GM23248 (cell line): ENCODE measurements at places on chromosomes 2 and 18. TPM values are rescaled to one million over a fixed set of nuclear protein-coding genes. Genes with fewer than 3 reads are reported as not detected.
A peak's percentile ranks its signal among the peaks of the same experiment; 100 is the strongest.

- DNase-seq: no peak
These were observed 626.7 kb downstream of the BCL11A start for GRCh38 chr2:59926731-59927130.

- DNase-seq: no peak
These were observed 178.6 kb downstream of the MYCN start for GRCh38 chr2:16118611-16119590.

DNA sequence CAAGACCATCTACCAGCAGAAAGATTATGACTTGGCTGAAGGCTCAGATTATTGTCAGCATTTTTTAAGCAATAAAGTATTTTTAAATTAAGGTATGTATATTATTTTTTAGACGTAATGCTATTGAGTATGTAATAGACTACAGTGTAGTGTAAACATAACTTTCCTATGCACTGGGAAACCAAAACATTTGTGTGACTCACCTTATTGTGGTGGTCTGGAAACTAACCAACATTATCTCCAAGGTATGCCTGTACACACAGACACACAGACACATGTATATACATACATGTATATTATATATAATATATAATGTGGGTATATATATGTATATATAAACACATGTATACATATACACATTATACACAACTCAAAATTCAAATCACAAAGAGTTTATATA is 9.1 kb upstream of the TMEFF2 start:
- no peak for DNase-seq

GRCh38 chr2:60819155-60819862 is 62.1 kb upstream of the REL start:
- DNase-seq: no peak

DNA sequence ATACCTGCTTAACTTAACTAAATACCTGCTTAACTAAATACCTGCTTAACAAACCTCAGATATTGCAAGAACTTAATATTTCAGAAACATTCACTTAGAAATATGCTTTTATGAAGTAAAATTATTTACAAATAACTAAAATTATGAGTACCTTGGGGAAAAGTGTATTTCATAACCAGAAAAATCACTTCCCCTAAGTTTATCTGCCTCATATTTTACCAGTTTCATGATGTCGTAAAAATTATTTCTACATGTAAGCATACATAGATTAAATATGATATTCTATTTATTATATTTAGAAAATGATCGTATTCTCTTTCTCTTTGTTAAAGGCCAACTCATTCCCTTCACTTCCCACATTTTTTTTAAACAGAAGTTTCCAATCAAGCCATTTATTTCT is 41.5 kb upstream of the DSC1 start:
- no peak for DNase-seq

GRCh38 chr2:38586931-38587330 is 15.8 kb downstream of the HNRNPLL start:
- peak; percentile 18 for DNase-seq

GRCh38 chr2:163771596-163771995 is 35.8 kb upstream of the FIGN start:
- no peak for DNase-seq

DNA sequence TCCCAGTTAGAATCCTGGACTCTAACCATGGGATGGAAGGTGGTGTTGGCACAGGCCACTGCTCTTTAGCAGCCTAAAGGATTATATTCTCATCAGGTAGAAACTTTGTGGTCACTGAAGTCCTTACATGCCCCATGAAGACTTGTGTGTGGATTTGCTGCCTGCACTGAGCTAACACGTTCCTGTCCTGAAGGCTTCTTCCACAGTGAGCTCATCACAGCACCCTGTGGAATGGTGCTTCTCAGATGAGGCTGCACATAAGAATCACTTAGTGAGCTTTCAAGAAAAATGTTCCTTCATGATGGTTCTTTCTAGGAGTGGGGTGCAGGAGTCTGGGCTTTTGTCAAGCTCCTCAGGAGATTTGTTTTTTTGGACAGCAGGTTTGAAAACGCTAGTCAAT is 26.8 kb downstream of the STAMBP start:
- DNase-seq: peak; percentile 19

DNA sequence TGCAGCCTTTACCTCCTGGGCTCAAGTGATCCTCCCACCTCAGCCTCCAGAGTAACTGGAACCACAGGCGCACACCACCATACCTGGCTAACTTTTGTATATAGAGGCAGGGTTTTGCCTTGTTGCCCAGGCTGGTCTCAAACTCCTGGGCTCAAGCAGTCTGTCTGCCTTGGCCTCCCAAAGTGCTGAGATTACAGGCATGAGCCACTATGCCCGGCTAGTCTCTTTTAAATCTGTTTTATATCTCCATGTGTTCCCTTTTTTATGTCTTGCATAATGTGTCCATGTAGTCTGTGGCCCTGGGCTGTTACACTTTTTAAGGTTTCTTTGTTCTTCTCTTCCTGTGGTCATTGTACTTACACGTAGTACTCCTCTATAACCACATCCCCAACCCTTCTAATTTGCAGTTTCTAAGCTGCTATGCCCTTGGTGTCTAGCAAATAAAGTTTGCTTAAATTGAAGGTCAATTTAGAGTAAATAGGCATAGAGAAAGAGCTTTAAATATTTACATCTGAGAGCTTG is 168.2 kb downstream of the MCFD2 start:
- no peak for DNase-seq

DNA sequence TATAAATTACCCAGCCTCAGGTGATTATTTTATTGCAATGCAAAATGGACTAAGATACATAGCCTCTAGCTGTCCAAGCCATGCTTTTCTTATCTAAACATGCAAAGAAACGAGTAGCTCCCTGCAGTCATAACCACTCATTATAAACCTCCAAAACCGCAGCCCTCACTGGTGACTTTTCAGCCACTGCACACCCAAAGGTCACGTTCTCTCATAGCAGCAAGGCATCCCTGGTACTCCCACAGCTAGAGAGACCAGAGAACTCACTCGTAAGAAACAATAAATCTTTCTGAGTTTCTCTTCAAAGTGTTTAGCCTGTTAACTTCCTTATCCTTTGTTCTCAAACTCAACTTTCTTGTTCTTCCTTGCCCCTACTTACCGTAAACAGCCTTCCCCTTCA is 28.5 kb upstream of the RALBP1 start:
- DNase-seq: no peak

- no peak for DNase-seq
These were observed 158.6 kb upstream of the HS6ST1 start for GRCh38 chr2:128477026-128477820.

DNA sequence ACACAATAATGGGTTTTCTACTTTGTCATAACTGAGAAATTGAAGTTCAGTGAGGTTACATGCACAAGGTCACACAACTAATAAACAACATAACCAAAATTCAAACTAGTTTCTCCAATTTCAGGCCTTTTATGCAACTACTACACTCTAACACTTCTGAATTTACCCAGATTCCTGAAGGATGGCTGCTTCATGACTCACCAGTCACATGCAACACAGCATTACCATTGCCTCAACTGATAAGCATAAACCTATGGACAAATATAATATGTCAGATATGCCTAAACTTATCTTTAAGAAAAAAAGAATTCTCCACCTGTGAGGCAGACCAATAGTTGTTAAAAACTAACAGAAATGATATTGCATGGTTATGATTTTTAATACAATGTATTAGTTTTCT is 586.5 kb upstream of the SLC8A1 start:
- DNase-seq: no peak

GRCh38 chr2:71558300-71559051 is 105.1 kb downstream of the DYSF start:
- DNase-seq: peak; percentile 48

- peak; percentile 4 for DNase-seq
These were observed 802 bp upstream of the SAP130 start for GRCh38 chr2:128028668-128029054.

DNA sequence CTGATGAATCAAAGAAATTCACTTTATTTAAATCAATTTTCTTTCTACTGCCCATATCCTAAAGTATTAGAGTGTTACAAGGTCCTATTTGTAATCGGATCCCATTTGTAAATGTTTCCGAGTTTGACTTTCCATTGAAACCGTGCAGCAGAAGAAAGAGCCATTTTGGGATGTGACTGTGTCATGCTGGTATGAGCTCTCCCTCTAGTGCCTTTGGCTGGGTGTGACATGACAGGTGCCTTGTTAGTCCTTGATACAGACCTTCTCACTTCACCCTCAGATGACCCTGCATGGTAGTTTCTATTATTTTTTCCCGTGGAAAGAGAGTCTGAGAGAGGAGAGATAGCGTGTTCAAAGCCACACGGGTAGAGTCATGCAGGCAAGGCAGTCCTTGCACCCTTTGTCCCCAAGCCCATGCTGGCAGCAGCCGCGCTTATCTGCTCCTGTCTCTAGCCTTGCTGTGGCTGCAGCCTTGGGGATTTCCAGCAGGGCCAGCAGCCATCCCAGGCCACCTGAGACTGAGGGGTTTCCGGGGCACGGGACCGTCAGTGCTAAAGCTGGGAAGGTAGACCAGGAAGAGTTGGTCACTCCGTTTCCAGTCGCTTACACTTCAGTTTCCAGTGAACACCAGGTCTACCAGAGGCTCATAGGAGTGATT is 21.4 kb downstream of the CHMP1B start:
- peak; percentile 40 for DNase-seq

GRCh38 chr18:10128921-10129501 is 215.2 kb downstream of the VAPA start:
- peak; percentile 25 for DNase-seq

- no peak for DNase-seq
These were observed 27.5 kb downstream of the INHBB start for GRCh38 chr2:120373424-120373823.

GRCh38 chr18:50135903-50136302 is 59.0 kb downstream of the MYO5B start:
- no peak for DNase-seq

DNA sequence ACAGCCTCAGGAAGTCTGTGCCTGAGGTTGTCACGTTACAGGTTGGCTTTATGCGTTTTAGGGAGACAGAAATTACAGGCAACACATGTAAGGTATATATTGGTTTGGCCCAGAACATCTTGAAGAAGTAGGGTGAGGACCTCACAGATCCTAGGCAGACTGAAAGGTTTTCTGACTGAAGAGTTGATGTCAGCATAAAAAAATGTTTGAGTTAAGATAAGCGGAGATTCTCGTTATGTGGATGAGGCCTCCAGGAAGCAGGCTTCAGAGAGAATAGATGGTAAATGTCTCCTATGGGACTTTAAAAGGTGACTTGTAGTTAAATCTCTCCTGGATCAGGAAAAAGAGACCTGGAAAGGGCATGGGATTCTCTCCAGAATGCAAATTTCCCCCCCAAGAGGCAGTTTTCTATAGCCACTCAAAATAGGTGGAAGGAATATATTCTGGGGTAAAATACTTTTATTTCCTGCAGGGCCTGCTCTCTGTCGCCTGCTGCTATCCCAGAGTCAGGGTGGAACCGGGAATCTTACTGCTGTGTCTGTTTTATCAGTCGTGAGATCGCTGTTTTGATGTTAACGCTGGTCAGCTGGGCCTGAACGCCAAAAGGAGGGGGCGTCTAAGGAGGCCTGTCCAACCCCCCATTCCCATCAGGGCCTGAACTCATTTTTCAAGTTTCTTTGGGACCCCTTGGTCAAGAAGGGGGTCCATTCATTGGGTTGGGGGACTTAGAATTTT is 171.1 kb downstream of the HDAC4 start:
- no peak for DNase-seq

The ABCG8 gene
- not detected in 2 replicates for total RNA-seq

The CRYBA2 gene
- not detected in 2 replicates for total RNA-seq

The FABP1 gene
- not detected in 2 replicates for total RNA-seq

The MC5R gene
- total RNA-seq: not detected in 2 replicates

The LYPD1 gene
- total RNA-seq: 0.11 TPM in 1 of 2 replicates, not detected in the other

The SCYGR4 gene
- total RNA-seq: not detected in 2 replicates

The CTAGE1 gene
- total RNA-seq: 0.11 TPM in 1 of 2 replicates, not detected in the other

The UCN gene
- not detected in 2 replicates for total RNA-seq

The HTR2B gene
- not detected in 2 replicates for total RNA-seq

The TPRKB gene
- total RNA-seq: 20.1 and 24.4 TPM in 2 replicates
